Stromal cell of bone marrow (primary cell): ENCODE measurements at places on chromosomes 12 and 14.

DNA sequence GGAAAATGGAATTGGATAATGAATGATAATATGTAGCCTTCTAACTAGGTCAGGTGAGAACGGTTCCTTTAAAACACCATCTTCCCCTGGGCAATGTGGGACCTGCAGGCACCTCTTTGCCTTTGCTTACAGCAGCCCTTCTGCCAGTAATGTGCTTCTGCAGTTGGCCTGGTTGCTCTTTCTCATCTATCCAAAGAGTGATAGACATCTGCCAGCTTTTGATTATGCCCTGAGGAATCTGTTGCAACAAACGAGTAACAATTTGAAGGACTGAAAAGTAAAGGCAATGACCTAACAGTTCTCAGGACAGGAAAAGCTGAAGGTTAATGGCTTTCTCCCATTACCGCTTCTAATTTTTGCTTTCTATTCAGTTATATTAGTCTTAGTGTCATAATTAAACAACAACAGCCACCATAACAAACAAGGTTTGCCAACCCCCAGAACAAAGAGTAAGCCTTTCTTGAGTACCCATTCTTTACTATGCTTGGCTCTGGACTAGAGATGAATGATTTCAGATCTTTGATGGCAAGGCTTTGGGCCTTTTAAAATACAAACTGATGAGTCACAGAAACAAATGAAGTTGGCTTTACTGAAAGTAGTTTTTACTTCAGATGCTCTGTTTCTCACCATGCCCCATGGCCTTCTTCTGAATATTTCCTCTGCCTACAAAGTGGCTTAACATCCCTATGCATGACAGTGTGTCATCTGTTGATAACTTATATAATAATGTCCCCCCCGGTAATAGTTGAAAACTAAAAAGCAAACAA, 76.1 kb upstream of the KRR1 start:
- peak; percentile 23 for DNase-seq

DNA sequence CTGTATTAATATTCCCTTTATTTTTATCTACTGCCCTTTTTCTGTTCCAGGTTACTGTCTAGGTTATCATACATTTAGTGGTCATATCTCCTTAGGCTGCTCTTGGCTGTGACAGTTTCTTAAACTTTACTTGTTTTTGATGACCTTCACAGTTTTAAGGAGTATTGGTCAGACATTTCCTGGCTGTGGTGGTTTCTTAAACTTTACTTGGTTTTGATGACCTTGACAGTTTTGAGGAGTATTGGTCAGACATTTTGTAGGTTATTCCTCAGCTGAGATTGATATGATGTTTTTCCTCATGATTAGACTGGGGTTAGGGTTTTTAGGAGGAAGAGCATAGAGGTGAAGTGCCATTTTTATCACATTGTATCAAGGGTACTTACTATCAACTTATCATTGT, 36.4 kb downstream of the CCDC91 start:
- DNase-seq = no peak

DNA sequence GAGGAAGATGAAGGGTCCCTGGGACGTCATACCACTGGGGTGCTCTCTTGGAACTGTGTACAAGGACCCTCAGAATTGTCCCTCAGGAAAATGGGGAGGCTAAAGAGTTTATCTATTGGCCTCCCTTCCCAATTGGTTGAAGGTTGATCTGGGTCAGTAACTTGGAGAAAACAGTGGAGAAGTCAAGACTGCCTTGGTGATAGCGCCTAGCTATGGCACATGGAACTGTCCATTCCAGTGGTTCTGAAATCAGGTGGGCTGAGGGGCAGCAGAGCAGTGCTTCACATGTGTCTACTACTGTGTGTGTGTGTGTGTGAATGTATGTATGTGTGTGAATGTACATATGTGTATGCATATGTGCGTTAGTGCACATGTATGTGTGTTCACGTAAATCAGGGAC, 316.1 kb downstream of the AACS start:
- DNase-seq = no peak

- no peak for DNase-seq
Observed at GRCh38 chr14:45790293-45790692, 537.3 kb upstream of the MIS18BP1 start.

DNA sequence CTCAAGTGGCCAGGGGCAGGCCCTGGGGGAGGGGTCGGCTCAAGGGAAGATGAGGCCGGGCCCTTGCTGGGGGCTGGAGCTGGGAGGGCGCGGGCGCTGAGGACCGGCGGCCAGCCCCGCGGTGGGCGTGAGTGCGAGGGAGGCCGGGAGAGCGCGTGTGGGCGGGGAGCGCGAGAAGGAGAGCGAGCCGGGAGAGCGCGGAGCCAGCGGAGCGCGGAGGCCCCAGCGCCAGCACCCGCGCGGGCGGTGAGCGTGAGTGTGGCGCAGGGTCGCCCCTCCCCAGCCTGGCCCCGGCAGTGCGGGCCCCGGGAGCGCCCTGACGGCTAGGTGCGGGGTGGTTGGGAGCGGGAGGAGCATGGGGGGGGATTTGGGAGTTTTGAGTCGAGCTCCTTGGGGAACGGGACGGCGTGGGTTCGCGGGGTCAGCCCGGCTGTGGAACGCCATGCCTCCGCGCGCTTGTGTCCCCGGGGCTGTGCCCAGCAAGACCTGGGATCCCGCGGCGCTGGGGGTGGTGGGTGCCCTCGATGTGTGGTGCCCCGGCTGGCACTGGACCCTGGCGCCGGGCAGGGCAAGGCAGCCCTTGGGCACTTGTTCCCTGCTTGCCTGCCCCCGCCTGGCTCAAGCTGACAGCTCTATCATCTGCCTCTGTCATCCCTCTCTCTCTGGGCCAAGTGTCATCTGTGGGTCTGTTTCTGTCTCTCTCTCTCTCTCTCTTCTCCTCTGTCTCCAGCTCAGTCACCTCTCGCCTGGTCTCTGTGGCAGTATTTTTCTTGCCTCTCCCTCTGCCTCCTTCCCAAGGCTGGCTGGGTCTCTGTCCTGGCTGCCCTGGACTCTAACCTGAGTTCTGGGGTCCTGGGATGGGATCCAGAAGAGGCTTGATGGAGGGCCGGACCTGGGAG, at the start of gene LBHD2:
Gene LBHD2, plus strand, starts transcription at position 190 of the 899 bp plus-strand sequence. CDS start 1,803 bp downstream, outside the sequence.
- DNase-seq = no peak
